Pancreas (tissue), 10 donors: ENCODE measurements at places on chromosomes 4 and X. TPM values are rescaled to one million over a fixed set of nuclear protein-coding genes. Genes with fewer than 3 reads are reported as not detected.

GRCh38 chrX:81308086-81308829 is 106.4 kb downstream of the SH3BGRL start:
- no peak overlapping the region for H3K27ac ChIP-seq
- no peaks in the 10 kb centered on the region for H3K27me3 ChIP-seq
- no peaks in the 10 kb centered on the region for H3K36me3 ChIP-seq
- no peaks in the 10 kb centered on the region for H3K4me1 ChIP-seq

GRCh38 chr4:82687531-82687930 is 111.1 kb downstream of the SCD5 start:
- no peaks in the 10 kb centered on the region for H3K36me3 ChIP-seq
- no peak for DNase-seq
- no peaks in the 10 kb centered on the region for H3K27me3 ChIP-seq
- H3K4me1 ChIP-seq: no peaks in the 10 kb centered on the region
- H3K27ac ChIP-seq: no peak overlapping the region

DNA sequence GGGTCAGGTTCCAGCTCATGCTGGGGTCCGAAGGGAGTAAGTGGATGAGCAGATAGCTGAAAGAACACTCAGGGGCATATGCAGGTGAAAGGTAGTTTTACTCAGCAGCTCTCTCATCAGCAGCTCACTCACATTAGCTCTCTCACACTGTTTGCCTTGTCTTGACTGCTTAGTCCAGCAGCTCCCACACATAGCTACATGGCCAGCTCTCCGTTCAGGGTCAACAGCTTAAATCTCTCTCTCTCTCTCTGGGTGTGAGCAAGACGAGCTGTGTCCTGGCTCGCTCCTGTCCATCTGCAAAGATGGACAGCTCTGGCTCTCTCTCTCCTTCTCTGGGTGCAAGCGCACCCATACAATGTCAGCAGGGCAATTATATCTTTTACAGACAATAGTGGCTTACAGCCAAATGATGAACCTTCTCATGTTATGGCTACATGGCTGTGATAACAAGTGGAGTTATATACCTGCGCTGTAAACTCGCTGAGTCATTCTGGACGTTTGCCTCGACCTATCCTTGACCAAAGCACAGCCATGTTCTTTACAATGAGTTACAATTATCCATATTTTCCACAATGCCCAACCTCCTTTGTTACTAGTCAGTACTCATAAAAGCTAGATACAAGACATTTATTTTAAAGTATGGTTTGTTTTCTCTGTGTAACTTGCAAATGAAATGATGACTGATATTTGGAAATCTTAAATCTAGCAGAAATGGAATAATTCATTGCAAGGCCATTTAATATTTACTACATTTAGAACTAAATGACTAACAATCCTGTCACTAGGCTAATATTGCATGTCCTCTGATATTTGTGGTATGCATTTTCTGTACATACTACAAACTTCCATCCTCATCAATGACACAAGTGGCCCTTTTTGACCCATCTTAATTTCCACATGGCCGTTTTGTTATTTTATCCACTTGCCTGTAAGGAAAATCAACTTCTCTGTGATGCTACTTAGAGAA is 9.3 kb downstream of the PAPSS1 start:
- H3K36me3 ChIP-seq: no peaks in the 10 kb centered on the region
- no peak overlapping the region for H3K27ac ChIP-seq
- H3K4me1 ChIP-seq: peaks cover 31% of the 10 kb centered on the region

GRCh38 chr4:825971-826330 is at the start of gene CPLX1:
TSS of gene CPLX1 (minus strand) at chr4:826129. CDS start at chr4:824522, 1,607 bp downstream.
- peak; percentile 71 for DNase-seq
- H3K4me3 ChIP-seq: peak within 1 kb of the TSS; percentile 31
- no peak within 1 kb of the TSS for H3K27ac ChIP-seq
- H3K4me1 ChIP-seq: no peaks in the 10 kb centered on the region
- no peaks in the 10 kb centered on the region for H3K36me3 ChIP-seq

DNA sequence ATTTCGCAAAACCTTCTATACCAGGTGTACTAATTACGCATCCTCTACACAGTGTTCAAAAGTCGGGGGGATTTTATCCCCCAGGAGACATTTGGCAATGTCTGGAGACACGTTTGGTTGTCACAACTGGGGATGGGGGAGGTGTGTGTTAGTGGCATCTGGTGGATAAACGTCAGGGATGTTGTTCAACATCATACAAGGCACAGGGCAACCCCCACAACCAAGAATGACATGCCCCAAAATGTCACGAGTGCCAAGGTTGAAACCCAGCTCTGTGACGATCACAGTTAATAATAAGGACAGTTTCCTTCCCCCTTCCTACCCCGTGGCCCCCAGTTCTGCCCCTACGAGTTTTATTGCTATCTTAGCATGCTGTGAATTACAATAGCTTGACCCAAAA is 15.9 kb upstream of the SEL1L3 start:
- no peak for DNase-seq
- no peaks in the 10 kb centered on the region for H3K27me3 ChIP-seq
- H3K27ac ChIP-seq: no peak overlapping the region
- no peak overlapping the region for H3K4me3 ChIP-seq

DNA sequence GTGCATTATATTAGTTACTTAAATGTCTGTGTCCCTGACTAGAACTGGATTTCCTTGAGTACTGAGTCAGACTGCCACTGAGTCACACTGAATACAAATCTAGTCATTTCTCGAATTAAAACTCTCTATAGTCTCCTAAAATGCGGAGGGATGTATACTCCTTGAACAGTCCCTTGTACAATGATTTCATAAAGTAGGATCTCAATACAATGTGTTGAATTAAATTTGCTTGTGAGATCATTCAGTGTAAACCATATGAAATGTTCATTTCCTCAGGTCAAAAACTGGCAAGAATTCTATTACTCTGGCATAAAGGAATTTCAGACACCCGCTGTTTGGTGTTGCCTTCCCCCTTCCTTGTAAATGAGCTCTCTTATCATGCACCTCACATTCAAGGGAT is 17.5 kb upstream of the FAM241A start:
- no peaks in the 10 kb centered on the region for H3K36me3 ChIP-seq
- no peak overlapping the region for H3K4me3 ChIP-seq
- H3K27me3 ChIP-seq: peaks cover under 1% of the 10 kb centered on the region

DNA sequence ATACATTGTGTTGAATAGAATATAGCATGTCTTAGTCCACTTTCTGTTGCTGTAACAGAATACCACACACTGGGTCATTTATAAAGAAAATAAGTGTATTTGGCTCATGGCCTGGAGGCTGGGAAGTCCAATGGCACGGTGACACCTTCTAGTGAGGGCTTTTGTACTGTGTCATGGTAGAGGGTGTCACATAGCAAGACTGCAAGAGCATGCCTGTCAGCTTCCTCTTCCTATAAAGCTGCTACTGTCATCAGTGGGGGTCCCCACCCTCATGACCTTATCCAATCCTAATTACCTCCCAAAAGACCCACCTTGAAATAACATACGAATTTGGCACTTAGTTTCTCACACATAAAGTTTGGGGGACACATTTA is 193.2 kb downstream of the PTTG2 start:
- no peak overlapping the region for H3K27ac ChIP-seq
- no peaks in the 10 kb centered on the region for H3K36me3 ChIP-seq
- DNase-seq: no peak

DNA sequence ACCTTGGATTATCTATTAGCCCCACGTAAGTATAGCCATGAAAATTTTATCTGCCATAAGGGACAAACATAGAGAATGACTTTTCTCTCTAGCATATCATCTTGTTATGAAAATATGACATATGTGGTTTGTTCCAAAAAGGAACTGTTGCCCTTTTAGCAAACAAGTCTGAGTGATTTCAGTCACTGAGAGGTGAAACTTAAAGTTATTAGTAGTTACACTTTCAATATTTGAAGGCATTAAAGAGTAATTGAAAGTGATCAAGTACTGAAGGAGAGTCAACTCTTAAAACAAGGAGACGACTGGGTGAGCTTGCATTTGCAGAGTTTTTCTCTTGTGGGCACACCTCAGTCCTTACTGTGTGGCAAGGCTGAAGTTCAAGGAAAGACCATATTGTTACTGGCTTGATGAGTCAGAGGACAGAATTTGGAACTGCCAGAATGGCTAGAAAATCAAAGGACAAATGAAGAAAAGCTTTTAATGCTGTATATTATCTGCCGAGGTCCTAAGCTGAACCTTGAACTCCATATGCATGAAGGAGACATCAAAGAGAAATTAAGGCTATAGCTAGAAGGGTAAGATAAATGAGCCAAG is 205.1 kb upstream of the EMCN start:
- no peaks in the 10 kb centered on the region for H3K36me3 ChIP-seq
- H3K4me1 ChIP-seq: no peaks in the 10 kb centered on the region
- H3K27me3 ChIP-seq: no peaks in the 10 kb centered on the region
- no peak overlapping the region for H3K4me3 ChIP-seq

DNA sequence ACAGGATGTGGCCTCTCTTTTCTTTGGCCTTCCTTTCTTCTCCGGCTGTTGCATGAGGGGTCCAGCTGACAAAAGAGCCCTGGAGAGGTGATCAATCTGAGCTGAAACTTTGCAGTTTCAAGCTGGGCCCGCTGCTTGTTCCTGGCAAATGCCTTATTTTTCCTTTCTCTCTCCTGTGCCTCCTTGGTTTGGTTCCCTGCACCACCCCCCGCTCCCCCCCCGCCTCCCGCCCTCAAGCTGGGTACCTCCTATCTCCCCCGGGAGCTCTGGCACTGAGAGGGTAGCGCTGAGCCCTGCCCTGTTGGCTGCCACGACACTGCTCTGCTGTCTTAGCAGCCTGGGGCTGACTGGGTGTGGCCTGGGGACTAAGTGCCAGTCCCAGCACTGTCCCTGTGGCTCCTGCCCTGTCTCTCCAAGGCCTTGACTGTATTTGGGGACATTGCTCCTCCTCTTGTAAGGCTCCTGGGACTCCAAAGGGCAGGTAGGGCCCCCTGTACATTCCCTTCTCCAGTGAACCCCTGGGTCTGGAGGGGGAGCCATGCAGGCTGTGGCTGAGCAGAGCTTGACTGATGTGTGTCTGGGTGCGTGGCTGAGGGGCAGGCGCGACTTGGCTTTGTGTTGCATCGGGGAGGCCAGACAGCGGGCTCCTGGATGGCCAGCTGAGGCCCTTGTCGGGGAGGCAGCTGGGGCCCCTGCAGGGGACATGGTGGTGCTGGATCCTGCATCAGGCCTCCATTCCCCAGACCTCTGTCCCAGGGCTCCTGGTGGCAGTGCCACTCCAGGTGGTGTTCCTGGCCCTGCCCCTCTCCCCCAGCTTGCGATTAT is 1.1 kb downstream of the PLXNA3 start:
- H3K27ac ChIP-seq: no peak overlapping the region
- no peaks in the 10 kb centered on the region for H3K27me3 ChIP-seq

- H3K36me3 ChIP-seq: no peaks in the 10 kb centered on the region
- no peak overlapping the region for H3K27ac ChIP-seq
- no peak for DNase-seq
- H3K4me3 ChIP-seq: no peak overlapping the region
- no peaks in the 10 kb centered on the region for H3K27me3 ChIP-seq
Measured at GRCh38 chr4:183390374-183390773, 54.1 kb upstream of the CDKN2AIP start.

DNA sequence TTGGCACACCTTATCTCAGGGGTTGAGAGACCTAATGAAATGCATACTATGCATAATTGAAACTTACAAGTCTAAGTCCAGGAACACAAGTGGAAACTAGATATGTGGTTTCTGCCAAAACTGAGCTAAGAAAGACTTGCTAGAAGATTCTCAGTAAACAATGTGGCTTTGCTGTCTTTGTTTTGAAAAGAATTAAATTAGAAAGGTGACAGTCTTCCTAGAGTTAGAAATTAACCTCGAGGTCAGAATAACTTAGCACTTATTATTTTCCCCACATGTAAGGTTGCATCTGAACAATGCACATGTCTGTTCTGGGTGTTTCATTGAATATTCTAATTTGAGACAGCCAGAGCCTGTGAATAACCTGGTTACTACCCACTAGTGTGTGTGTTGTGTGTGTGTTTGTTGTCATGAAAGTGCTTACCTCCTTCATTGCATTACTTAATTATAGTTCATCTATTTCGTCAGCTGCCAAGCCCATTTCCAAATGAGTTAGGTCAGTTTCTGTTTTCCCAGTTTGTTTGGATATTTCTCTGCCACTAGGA is 1.5 kb downstream of the EREG start:
- H3K4me3 ChIP-seq: no peak overlapping the region
- H3K36me3 ChIP-seq: no peaks in the 10 kb centered on the region
- no peak for DNase-seq
- peaks cover 12% of the 10 kb centered on the region for H3K27me3 ChIP-seq
- H3K4me1 ChIP-seq: no peaks in the 10 kb centered on the region
- H3K27ac ChIP-seq: no peak overlapping the region

DNA sequence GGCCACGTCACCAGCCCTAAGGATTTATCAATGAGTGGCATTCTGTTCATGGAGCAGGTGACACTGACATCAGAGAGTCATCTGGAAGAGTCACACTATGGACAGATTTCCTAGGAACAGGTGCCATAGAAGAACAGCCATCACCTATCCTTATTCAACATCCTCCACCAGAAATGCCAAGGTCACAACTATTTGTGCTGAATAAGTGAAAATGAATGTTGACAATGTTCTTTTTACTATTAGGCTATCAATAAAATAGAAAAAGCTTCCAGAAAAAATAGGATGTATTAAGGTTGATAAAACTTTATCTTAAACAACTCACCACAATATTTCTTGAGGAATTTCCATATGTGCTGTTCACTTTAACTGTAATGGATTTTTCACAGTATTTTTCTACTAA is 62.9 kb downstream of the HAUS3 start:
- H3K4me3 ChIP-seq: no peak overlapping the region
- H3K27me3 ChIP-seq: no peaks in the 10 kb centered on the region
- DNase-seq: no peak
- H3K4me1 ChIP-seq: no peaks in the 10 kb centered on the region
- H3K27ac ChIP-seq: no peak overlapping the region

GRCh38 chr4:123755655-123756054 is 359.1 kb downstream of the SPRY1 start:
- no peak for DNase-seq
- no peak overlapping the region for H3K4me3 ChIP-seq
- H3K27ac ChIP-seq: no peak overlapping the region
- H3K27me3 ChIP-seq: no peaks in the 10 kb centered on the region
- no peaks in the 10 kb centered on the region for H3K36me3 ChIP-seq

GRCh38 chr4:26510334-26510964 is 20.2 kb upstream of the CCKAR start:
- H3K27ac ChIP-seq: no peak overlapping the region
- no peak overlapping the region for H3K4me3 ChIP-seq
- H3K27me3 ChIP-seq: no peaks in the 10 kb centered on the region
- H3K4me1 ChIP-seq: no peaks in the 10 kb centered on the region
- DNase-seq: no peak
- H3K36me3 ChIP-seq: no peaks in the 10 kb centered on the region

DNA sequence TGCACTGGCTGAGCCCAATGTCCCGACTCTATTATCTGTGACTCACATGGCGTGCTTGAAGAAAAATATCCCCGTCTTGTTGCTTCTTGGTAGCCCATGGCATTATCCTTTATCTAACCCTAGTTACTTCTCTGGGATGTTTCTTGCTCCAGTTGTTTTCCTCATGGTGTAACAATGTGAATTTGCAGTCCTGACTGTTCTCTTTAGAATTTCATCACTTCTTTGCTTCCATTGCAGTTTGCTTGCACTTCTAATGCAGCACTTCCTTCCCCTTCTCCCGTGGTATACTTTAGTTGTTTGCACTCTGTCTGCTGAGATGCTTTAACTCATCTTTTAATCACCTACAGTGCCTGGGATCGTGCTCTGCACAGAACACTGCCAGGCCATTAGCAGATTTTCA is 126.9 kb downstream of the MAML3 start:
- H3K27ac ChIP-seq: no peak overlapping the region
- H3K36me3 ChIP-seq: no peaks in the 10 kb centered on the region
- H3K27me3 ChIP-seq: no peaks in the 10 kb centered on the region
- peaks cover 12% of the 10 kb centered on the region for H3K4me1 ChIP-seq
- H3K4me3 ChIP-seq: no peak overlapping the region

Gene IL3RA
- total RNA-seq: 1.9 TPM

Gene SLC25A6
- 229 TPM for total RNA-seq

Gene BMX
- total RNA-seq: 0.64 TPM

Gene ITM2A
- 7.2 TPM for total RNA-seq

Gene PCDH18
- total RNA-seq: 4.8 TPM

Gene HTN3
- not detected for total RNA-seq
